Testis (tissue), 5 donors: ENCODE measurements at places on chromosomes 7 and 10.

DNA sequence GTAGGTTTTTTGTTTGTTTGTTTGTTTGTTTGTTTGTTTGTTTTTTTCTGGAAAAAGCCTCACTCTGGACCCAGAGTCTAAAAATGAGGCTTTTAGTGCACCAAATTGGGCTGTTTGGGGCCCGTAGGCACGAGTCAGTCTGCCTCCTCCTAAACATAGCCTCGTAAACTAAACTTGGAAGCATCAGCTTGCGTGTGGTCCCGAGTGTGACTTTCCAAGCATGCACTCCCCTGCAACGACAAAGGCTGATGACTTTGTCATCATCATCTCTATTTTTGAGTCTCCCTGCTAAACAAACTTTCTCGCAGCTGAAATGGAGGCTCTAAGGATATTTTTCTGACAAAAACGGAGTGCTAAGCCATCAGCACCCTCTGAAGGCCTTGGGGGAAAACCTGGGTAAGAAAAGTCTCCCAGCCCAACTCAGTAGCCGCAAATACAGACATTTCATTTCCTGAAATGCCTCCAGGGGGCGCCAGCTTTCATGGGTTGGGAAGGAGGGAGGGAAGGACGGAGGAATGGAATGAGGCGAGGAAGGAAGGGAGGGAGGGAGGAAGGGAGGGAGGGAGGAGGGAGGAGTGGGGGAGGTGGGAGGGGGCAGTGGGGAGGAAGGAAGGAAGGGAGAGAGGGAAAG lies 245.9 kb downstream of the KCNMA1 start:
- DNase-seq = peak; percentile 82

- peak; percentile 31 for DNase-seq
Observed at GRCh38 chr7:142788303-142789289, 17.8 kb downstream of the PRSS2 start.

DNA sequence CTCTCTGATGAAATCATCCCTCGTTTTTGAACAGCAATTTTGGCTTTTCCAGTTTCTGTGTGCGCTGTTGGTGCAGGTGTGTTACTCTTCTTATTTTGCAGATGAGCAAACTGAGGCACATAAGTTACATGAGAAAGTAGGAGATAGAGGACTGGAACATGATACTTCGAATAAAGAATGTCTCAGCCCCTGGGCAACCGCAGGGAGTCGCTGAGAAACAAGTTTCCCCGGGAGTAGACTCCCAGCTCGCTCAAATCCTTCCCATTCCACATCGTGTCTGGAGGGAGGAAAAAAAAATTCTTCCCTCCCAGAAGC lies 18.0 kb downstream of the MXI1 start:
- DNase-seq = no peak

DNA sequence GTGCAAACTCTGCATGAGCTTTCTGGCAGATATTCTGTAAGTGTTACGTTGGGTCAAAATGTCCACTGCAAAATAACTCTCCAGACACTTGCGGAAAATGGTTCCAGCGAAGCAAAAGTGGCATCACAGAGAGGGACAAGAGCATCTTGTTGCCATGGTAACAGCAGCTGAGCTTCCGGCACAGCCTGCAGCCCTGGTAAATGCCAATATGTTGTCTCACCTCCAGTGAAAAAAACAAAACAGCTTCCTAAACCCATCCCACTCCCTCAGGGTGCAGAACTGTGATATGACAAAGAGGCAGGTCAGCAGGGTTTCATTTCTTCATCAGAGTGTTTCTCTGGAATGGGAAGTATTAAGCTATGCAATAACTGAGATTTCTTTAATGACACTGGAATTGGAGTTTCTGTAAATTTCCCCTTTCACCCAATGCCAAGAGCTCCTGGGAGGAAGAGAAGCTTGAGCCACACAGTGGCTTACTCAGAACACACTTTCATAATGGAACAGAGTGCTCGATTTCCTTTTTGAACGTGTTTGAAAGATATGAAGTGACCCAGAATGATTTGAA lies 65.6 kb downstream of the FOXI2 start:
- no peak for DNase-seq

DNA sequence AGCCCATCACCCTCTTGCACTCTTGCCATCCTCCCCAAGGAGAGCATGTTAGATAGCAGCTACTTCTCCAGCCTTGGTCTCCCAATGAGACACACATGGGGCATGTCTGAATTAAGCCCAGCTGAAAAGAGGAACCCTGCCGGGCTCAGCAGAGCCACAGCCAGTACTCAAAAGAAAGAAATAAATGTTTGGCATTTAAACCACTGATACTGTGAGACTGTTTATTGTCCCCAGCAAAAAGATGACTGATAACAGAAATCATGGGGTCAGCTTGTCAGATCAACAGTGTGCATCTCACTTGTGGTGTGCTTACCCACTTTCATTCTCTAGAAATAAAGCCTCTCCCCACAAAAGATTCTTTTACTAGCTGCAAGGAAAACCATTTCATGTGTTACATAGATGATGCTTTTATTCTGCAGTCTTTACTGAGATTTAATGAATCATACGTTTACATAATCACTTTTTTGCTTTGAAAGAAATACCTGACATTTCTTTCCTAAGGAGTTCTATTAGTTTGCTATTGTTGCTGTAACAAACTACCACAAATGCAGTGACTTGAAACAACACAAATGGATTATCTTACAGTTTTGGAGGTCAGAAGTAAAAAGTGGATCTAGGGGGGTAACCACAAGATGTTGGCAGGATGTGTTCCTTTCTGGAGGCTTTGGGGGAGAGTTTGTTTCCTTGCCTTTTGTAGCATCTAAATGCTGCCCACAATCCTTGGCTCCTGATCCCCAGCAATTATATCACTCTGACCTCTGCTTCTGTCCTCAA lies 20.9 kb downstream of the ANKRD7 start:
- no peak for DNase-seq
